ENCODE measurements at places on chromosomes 11 and 22. TPM values are rescaled to one million over a fixed set of nuclear protein-coding genes. Genes with fewer than 3 reads are reported as not detected.

DNA sequence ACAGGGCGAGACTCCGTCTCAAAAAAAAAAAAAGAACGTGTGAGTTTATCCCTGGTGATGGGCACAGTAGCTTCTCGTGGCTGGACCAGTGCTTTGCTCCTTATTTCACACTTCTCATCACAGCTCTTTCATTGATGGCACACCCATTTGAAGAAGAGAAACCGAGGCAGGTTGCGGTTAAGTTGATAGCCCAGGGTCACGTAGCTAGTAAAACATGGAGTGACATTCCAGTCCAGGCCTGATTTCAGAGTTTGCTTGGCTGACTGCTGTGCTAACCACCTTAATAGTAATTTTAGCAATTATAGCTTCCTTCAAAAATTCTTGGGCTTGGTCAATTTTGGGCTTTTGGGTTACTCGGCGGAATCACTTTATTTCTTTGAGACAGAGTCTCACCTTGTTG lies 25.8 kb downstream of the AP2A2 start:
- ATAC-seq = no peak

GRCh38 chr11:119756169-119756865 lies 27.3 kb upstream of the NECTIN1 start:
- no peak for ATAC-seq

Gene OR8D4
- total RNA-seq = not detected

GRCh38 chr22:49286181-49286760 lies 541.4 kb downstream of the BRD1 start:
- no peak for ATAC-seq

- ATAC-seq = no peak
Measured at GRCh38 chr11:46049325-46049897, 71.8 kb downstream of the PHF21A start.

Gene USP2
- total RNA-seq = 10.0 TPM

- no peak for ATAC-seq
Measured at GRCh38 chr11:132101881-132102280, 731.5 kb downstream of the NTM start.

Gene KDM4E
- total RNA-seq = not detected

DNA sequence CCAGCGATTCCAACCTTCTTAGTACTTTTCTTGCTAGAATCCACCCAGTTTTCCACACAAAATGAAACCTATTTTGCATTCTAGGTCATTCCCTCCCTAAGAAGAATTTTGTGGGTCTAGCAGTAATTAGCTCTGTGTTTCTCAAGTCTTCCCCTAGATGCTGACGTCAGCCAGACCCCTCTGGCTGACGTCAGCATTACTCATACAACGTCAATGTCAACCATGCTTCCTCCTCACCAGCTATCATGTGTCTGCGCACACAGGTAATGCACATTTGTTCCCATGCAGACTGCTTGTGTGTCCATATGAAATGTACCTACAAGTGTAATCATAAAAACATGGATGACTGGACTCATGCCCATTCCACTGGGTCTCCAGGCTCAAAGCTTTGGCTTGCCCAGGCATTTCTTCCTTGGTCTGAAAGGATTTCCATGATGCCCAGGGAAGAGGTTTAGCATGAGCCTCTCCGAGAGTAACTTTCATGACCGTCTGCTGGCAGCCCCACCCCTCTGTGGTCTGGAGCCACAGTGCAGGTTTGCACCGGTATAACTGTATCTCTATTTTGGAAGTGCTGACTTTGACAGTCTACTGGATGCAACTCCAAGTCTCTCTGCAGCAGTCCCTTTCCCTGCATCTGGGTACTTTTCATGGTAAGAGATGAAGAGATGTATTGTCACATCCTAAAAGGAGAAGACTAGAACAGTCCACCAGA lies 58.6 kb downstream of the DSCAML1 start:
- no peak for ATAC-seq

Gene HBE1
- 0.67 TPM for total RNA-seq

- ATAC-seq = no peak
Measured at GRCh38 chr11:113895367-113896155, 9.0 kb upstream of the HTR3B start.

GRCh38 chr22:45136594-45136993 lies 27.1 kb upstream of the NUP50 start:
- ATAC-seq = no peak

DNA sequence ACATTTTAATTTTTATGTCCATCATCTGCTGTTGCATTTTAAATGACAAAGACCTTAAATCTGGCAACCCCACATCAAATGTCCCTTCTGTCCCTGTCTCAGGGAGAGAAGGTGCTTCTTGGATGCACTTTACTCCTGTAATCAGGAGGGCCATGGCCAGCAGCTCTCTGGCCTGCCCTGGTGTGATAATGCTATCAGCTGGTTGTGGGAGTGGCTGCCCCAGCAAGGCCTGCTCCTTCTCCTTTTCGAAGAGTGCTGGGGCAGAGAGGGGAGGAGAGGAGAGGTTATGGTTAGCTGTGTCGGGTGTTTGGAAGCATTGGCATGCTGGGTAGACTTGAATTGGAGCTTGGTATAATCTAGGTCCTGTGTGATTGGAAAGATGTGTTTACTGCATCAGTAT lies 12.8 kb downstream of the TNRC6B start:
- no peak for ATAC-seq

- no peak for ATAC-seq
Measured at GRCh38 chr11:95299078-95299679, 68.2 kb upstream of the SESN3 start.

DNA sequence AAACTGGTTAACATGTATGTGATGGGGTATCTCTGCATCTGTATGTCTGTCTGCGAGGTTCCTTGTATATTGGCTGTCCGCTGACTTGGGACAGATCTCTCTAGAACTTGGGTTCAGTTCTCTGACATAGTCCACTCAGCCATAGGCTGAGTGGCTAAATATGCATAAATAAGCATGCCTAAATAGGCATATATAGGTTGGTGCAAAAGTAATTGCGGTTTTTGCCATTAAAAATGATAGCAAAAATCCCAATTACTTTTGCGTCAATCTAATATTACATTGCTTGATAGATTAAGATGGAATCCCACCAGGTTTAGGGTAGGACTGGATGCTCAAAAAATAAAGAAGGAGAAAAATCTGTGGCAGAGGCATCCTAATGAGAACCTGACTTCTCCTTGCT lies 8.8 kb downstream of the LRRC55 start:
- no peak for ATAC-seq

- no peak for ATAC-seq
Measured at GRCh38 chr11:45757672-45758071, 47.3 kb upstream of the SLC35C1 start.

DNA sequence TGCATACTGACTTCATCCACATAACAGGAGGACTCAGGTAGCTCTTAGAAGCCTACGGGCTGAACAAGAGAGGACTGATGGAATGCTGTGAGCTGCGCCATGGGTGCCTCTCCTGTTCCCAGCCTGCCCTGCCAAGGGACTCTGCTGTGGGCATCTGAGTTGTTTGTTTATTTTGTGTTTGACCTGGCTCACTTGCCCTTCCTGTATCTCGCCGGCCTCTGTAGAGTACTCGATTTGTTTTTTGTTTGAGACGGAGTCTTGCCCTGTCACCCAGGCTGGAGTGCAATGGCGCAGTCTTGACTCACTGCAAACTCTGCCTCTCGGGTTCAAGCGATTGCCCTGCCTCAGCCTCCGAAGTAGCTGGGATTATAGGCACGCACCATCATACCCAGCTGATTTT lies 1.8 kb downstream of the TTC38 start:
- ATAC-seq = no peak

- peak; percentile 37 for ATAC-seq
Measured at GRCh38 chr11:63767565-63768236, 874 bp downstream of the ZFTA start.

Gene MFNG
- total RNA-seq = 11.0 TPM

GRCh38 chr11:67381244-67381972 lies 8.0 kb upstream of the CLCF1 start:
- no peak for ATAC-seq

- no peak for ATAC-seq
Measured at GRCh38 chr11:124736736-124737135, 3.0 kb upstream of the NRGN start.

Gene CHRM1
- total RNA-seq = 0.27 TPM

- ATAC-seq = no peak
Measured at GRCh38 chr11:119266063-119266462, 50.9 kb downstream of the MCAM start.

GRCh38 chr11:94149431-94150017 lies 20.9 kb downstream of the PANX1 start:
- ATAC-seq = no peak

DNA sequence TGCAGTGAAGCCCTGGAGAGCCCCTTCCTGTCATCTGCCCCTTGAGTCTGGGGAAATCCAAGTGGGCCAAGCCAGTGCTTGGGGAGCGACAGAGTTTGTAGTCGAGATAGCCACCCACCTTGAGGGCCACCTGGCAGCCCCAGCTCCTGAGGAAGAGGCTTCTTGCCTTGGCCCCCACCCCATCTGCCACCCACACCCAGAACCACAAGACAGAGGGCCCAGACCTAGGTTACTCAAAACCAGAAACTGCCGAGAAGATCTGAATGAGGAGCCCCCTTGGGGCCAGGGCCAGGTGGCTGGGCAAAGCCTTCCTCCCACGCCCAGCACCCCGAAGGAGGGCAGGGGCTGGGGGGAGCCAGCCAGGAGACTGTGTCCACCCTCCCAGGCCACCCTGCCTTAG lies 18.8 kb upstream of the PRR5 start:
- no peak for ATAC-seq

GRCh38 chr11:18671246-18671645 lies 27.3 kb upstream of the TMEM86A start:
- no peak for ATAC-seq

GRCh38 chr11:110818032-110818687 lies 105.9 kb upstream of the ARHGAP20 start:
- ATAC-seq = no peak

Gene OR51B2
- not detected for total RNA-seq

Gene OR52I1
- not detected for total RNA-seq

DNA sequence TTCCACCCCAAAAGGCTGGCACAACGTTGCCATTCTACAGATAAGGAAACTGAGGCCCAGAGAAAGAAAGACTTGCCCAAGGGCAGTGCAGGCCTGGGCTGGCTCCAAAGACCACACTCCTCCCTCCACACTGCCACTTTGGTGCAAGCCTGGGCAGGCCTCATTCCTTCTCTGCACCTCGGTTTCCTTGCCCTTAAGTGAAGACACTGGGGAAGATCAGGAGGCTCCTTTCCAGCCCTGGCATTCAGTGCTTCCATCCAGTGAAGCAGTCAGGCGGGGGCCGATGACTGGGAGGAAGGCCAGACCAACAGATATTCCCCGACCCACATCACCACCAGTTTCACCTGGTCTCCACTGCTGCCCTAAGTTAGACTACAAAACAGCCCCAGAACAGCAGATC lies 18.3 kb upstream of the TCF20 start:
- ATAC-seq = no peak

DNA sequence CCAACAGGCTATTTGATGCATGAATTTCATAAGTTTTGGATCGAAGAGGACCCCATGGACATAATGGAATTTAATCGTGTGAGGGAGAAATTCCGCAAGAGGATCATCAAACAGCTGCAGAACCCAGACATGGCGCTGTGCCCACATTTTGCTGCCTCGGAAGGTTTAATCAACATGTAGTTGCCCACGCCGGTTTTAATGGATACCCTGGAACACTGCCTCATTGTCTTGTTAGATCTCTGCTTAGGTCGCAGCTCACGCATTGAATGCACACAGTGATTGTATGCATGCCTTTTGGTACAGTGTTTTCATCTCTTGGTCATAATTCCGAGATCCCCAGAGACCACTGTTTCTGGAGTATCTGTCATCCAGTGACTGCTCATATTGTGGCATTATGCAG lies 46.8 kb downstream of the SLN start:
- ATAC-seq = no peak

DNA sequence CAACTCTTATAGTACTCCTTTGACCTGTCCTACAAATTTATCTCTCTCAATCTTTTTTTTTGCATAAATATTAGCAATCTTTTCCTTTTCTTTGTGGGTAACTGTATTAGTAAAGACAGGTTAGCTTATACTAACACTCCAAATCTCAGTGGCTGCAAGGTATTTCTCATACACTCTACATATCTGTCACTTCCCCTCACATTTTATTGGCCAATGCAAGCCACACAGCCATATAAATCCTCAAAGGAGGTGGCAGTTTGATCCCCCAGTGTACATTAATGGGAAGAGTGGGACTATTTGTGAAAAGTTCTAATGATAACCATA lies 42.6 kb upstream of the EED start:
- no peak for ATAC-seq

DNA sequence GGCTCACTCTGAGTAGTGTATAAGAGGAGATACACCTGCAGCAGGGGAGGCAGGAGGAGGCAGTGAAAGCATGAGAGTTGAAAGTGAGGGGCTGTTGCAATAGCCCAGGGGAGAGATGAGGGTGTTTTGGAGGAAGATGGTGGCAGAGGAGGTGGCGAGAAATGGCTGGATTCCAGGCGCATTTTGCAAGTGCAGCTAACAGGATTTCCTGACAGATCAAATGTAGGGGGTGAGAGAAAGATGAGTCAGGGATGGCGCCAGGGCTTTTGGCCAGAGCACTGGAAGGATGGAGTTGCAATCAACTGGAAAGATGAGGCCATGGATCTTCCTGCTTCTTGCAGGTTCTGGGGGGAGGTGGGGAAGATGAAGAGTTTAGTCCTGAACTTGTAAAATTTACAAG lies 16.8 kb upstream of the TSPAN18 start:
- ATAC-seq = no peak

DNA sequence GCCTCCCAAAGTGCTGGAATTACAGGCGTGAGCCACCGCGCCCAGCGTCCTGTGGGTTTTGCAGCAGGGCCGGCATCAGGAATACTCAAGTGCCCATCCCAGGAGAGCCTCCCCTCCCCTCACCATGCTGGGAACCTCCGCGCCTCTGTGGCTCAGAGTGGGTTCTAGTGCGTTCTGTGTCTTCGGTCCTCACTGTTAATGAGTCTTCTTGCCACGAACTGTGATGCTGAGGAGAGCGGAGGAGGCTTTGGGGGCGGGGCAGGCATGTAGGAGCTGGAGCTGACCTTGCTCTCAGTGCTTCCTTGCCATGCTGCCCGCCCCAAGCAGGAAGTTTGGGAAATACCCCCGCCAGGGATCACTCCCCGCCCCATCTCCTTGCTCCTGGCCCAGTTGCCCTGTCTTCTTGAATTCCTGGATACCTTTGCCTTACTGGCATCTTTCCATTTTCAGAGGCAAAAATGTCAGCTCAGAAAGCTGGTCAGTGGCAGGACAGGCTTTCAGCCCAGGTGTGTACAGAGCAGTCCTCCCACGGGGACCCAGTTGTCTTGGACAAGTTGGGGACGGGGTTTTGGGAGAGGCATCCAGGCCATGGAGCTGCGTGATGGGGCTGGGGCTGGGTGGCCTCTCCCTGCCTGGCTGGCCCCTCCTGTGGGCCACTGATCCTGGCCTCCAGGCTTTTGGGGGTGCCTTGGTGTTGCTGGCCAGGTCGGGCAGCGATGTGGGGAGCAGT lies 5.1 kb downstream of the GRAMD4 start:
- no peak for ATAC-seq

Gene TBX1
- total RNA-seq = 2.2 TPM

Data from gastroesophageal sphincter (tissue), 4 donors.